ENCODE measurements at places on chromosomes 3 and 15.
A peak's percentile ranks its signal among the peaks of the same experiment; 100 is the strongest.

DNA sequence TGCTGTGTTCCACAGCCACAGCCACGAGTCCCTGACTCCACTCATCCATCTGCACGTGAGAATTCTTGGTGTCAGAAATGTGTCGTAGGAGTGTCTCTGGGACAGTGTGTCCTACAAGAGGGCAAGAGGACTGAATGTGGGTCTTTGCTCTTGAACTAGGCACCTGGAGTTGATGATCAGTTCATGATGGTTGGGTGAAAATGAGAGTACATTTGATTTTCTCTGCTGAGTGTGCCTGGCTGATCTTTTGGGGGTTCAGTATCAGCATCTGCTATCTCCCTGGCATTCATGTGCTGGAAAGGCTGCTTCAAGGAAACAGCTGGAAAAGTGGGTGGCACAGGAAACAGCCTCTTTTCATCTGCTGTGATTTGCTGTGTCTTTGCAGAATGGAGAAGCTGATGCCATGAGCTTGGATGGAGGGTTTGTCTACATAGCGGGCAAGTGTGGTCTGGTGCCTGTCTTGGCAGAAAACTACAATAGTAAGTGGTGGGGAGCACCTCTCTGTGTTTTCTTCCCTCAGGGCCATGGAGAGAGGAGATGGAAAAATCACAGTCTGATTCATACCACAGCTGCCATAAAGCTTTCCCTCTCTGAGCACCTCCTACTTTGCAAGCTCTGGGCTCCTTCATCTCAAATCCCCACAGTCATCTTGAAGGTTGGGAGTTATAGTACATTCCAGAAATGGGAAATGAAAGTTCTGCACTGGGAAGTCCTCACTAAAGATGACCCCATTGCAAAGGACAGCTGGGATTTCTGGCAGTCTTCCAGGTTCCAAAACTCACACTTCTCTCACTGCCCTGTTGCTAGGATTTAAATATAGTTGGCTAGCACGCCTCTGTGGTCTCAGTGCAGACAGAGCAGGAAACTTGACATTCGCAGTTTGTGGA is 17.8 kb downstream of the TF start:
- DNase-seq: no peak

DNA sequence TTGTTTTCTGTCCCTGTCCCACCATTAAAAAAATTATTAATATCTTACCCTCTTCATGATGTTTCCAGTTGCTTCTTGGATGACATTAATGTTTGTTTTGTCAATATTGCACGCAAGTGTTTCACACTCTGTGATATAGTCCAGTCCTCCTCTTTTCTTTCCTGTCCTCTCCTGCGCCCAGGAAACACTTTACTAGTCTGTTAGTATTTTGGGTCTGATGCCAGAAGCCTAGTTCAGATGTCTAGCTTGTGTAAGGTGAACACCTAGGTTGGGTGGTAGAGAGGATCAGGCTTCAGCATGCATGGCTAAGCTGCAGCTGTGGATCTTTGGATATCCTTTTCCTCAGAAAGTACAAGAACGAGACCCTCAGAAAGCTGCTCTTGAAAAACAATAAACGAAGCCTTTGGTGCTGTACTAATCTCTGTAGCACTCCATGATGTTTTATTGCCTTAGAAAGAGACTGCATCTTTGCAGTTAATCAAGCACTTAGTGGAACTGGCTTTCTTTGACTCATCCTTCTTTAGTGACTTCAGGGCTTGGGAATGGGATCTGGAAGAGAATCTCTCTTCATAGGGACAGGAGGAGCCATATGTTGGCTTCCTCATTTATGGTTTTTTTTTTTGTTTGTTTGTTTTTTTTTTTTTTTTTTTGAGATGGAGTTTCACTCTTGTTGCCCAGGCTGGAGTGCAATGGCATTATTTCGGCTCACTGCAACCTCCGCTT is 253.4 kb downstream of the LPP start:
- DNase-seq: no peak

- DNase-seq: no peak
These were observed 36.0 kb downstream of the MNS1 start for GRCh38 chr15:56428821-56429458.

- DNase-seq: no peak
These were observed 52.9 kb downstream of the WDR76 start for GRCh38 chr15:43879386-43880355.

DNA sequence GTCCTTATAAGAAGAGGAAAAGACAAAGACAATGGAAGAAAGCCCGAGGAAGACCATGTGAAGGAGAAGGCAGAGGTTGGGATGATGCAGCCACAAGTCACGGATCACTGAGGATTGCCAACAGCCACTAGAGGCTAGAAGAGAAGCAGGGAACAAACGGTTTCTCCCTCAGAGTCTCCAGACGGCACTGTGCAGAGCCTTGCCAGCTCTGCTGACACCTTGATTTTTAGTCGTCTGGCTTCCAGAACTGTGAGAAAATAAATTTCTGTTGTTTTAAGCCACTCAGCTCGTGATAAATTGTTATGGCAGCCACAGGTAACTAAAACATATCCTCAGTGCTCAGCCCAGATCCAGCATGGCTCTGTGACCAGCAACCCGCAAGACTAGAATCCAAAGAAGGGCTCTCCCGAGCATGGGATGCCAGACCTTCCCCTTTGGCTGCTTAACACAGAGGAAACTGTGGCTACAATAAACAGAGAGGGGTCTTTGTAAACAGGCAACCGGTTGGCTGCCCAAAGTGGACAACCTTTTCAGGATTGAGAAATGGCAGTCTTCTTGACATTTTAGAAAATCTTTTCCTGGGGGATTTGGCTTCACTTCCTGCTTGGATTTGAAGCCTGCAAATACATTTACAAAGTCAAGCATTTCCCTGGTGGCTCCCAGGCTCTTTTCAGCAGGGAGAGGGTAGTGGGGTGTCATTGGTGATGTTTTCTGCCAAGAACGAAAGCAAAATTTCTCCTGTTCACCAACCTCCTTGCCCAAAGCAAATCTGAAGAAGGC is 88.7 kb upstream of the ADPGK start:
- no peak for DNase-seq

- DNase-seq: no peak
These were observed 12.7 kb downstream of the SOX2 start for GRCh38 chr3:181724192-181724965.

DNA sequence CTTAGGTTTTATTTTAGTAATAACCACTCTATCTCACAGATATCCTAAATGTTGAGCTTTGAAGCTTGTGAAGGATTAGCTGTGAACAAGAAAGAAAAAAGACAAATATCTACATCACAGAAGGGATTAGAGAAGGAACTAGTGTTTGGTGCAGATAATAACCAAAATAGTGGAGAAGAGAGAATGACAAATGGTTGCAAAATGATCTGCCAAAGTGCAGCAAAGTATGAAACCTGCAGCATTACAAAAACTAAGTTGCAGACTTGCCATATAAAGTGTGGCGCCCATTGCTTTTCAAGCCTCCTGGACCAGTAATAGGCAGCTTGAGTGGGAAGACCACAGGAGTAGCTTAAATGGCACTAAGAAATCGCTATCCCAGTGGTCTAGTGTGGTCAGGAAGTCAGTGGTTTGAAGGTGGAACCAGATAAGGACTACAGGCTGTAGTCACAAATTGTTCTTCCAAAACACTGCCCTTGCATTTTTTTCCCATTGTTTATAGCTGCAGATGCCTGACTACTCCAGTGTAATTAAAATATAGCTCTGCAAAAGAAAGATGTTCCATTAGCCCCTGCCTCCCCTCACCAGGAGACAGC is 20.7 kb downstream of the TPM1 start:
- DNase-seq: no peak

GRCh38 chr3:133675631-133676335 is 14.0 kb upstream of the TOPBP1 start:
- no peak for DNase-seq

DNA sequence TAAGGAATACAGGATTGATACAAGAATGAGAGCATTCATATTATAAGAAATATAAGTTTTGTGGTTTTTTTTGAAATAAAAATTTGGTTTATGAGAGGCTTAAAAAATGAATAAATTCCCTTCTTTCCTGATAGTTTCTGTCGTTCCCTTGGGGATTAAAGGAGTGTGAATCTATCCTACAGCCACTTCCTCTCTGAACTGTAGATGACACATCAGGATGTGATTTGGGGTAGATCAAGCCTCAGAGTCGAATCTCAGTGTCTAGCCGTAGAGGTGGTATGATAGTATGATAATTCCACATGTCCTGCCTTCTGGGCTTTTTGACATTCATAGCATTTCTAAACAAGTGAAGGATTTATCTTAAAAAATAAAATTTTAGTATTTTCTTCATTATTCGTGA is 343.1 kb downstream of the LPP start:
- no peak for DNase-seq

DNA sequence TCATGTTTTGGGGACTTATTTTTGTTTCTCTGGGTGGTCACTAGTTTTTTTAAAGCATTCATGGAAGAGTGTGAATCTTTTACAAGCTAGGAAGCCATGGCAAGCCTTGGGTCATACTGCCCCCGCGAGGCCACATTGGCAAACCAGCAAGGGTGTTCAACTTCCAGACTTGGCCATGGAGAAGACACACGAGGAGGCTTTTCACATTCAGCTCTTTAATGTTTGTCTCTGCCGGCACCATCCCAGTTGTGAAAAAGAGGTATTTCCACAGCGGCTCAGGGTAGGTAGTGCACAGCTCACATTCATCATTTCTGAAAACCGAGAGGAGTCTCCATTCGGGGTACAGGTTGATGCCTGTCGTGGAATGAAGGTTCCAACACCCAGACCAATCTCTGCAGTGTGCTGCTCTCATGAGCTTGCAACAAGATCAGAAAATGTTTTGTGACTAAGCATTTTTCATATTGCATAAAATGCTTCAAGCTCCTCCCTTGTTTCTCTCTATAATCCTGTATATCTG is 7.7 kb downstream of the CCR5 start:
- peak; percentile 45 for DNase-seq
